SHP77 (cell line): ENCODE measurements at places on chromosomes 7 and 10.

- peak; percentile 53 for DNase-seq
Measured at GRCh38 chr10:99560277-99561126, 27.8 kb downstream of the NKX2-3 start.

- no peak for DNase-seq
Measured at GRCh38 chr10:89281606-89282395, 20.0 kb upstream of the IFIT2 start.

GRCh38 chr10:16828114-16828568 is 10.9 kb upstream of the RSU1 start:
- peak; percentile 78 for DNase-seq

GRCh38 chr7:131908714-131909113 is 352.3 kb upstream of the PODXL start:
- DNase-seq = no peak

- no peak for DNase-seq
Measured at GRCh38 chr7:226281-226895, 34.0 kb downstream of the FAM20C start.

DNA sequence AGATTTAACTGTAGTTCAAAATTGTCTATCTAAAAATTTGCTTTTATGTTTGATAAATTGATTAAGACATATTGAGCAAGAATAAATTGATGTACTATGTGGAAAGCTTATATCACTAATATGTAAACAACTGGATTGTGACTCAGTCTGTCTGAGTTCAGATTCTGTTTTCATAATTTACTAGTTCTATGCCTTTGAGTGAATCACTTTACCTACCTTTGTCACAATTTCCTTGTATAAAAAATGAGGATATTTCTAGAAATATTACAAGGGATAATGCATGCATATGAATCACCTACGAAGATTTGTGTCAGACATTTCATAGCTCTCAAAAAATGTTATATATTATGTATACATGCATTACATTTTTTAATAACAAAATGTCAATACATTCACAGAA is 245.1 kb upstream of the ZWINT start:
- no peak for DNase-seq

DNA sequence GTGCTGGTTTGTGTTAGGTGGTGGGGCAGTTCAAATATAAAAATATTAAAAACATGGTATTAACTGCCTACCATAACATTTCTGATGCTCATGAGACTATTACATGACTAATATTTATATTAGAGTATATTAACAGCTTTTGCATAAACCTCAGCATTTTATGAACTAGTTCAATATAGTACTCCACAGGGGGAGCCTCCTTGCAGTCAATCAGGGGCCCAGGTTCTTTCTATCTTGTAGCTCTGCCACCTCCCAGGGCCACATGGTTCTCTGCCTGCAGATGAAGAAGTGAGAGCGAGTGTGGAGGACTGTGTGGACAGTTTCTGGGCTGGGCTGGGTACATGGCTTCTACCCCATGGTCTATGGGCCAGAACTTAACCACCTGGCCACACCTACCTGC is 159.5 kb downstream of the RPS24 start:
- no peak for DNase-seq

- no peak for DNase-seq
Measured at GRCh38 chr10:116947841-116948529, 57.0 kb downstream of the SHTN1 start.

- no peak for DNase-seq
Measured at GRCh38 chr7:112649560-112649959, 140.6 kb downstream of the TMEM168 start.

DNA sequence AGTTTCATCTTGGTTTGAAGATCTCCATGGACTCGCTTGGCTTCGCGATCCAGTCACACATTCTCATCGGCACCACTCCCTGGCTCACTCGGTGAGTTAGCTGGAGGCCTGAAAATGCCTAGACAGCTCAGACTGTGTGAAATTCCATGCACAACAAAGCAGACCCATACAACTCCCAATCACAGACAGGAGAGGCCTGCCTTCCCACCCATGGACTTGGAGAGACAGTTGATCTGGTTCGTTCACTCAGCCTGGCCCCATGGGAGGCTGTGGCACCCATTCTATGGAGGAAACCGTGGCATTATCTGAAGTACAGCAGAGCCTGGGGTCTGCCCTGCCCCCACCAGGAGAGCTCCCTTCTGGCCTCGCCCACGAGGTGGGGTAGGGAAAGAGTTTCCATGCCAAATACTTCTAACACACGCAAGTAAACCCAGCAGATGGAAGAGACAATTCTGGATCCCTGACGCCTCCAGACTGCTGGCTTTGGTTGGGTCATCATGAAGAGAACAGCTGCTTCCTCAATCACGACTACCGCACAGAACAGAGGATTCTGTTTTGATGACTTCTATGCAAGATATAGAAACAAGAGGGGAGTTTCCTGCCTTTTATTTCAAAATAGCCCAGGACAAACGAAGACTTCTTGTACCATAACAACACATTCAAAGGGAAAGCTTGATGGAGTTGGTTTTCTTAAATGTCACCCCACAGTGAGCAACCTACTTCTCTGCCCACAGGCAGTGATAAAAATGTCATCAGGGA is 15.9 kb downstream of the FAM53B start:
- no peak for DNase-seq

DNA sequence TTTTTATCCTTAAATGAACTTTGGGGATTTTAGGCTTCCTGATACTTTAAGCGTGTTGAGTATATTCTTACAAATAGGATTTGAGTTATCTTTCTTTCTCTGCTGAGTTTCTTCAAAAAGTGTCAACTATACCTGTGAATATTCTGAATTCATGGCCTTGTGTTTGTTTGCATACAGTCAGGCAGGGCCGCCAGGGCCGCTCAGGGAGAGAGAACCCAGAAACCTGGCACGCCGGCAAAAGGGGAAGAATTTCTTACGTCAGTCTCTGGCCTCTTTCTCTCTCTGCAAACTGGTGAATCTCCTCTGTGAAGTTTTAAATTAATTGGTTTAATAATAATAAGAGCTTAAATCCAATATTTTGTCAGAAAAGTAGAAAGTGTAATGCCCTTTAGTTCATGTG is 29.3 kb upstream of the BNIP3 start:
- DNase-seq = no peak

GRCh38 chr7:40566879-40567278 is 432.1 kb downstream of the SUGCT start:
- no peak for DNase-seq

DNA sequence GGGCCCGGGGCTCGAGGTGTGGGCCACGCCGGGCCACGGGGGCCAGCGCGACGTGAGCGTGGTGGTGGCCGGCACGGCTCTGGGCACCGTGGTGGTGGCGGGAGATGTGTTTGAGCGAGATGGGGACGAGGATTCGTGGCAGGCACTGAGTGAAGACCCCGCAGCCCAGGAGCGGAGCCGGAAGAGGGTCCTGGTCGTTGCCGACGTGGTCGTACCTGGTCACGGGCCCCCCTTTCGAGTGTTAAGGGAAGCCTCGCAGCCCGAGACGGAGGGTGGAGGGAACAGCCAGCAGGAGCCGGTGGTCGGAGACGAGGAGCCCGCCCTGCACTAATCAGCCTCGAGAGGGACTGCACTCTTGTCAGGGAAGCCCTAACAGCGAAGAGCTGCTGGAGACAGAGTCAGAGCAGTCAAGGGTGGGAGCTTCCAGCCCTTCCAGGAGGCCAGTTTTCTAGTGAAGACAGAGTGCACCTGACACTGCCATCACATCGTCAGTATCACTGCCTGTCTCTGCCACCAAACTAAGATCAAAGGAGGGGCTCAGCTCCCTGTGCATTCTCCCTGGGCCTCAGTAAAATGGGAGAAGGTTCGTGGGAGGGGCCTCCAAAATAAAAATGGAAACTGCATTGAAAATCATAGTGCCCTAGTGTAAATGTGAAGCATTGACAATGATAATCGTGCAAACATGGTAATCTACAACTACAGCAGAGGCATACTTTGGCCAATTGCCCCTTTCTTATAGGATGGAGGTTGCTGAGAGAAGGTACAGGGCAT is 1.3 kb downstream of the MBLAC1 start:
- peak; percentile 7 for DNase-seq

DNA sequence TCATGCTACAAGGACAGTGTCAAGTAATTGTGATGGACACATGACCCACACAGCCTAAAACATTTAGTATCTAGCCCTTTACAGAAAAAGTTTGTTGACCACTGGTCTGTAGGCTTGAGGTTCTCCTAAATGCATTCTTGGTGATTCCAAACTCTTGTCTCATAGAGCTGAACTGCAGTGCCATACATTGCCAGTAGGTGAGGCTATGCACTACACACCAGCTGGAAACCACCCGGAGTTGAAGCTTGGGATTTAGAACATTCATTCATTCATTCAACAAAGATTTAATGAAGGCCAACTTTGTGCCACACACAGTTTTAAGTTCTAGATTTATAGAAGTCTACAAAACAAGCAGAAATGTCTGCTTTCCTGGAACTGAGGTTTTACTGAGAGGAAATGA is 77.3 kb upstream of the TCF7L2 start:
- DNase-seq = no peak

DNA sequence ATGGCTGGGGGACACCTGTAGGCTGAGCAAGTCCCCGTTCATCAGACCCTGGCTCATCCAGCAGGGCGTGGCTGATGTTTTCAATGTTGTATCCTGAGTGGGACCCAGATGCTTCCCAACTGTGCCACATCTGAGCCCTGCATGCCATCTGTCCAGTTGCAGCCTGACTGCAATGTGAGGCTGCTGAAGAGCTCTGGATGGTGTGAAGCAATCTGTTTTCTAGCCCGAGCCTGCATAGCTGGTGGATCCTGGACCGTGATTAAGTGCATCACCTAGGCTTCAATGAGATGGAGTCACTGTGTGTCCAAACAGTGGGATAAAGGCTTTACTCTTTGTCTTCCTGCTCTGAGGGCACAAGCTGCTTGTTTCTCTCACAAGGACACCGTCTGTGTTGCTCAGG is 99.8 kb downstream of the TCF7L2 start:
- no peak for DNase-seq

DNA sequence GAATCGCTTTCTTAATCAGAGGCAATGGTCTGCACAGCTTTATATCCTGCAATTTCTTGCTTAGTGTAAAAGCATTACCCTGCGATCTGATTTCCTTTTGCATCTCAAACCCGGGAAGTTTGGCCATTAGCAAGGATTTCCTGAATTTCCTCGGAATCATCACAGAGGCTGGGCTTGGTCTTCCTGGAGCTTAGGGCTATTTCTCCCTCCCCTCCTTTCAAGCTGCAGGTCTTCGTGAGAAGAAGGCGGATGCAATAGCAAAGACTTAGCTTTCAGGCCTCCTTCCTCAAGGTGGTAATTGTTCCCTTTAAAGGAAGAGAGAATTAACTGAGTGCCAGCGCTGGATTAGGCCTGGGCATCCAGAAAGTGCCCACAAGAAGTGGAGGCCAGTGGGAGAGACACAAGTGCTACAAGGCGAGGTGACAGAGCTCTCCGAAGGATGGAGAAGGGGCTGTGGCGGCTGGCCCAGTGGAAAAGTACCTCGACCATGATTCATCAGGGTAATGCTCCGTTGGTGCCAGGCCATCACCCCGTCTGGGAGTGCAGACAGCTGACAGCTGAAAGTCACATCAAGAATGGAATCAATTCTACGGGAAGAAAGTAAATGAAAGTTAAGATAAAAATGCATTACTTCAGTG is 4.0 kb upstream of the ARMS2 start:
- DNase-seq = no peak

- DNase-seq = no peak
Measured at GRCh38 chr10:102342958-102343357, 52.5 kb upstream of the NFKB2 start.

DNA sequence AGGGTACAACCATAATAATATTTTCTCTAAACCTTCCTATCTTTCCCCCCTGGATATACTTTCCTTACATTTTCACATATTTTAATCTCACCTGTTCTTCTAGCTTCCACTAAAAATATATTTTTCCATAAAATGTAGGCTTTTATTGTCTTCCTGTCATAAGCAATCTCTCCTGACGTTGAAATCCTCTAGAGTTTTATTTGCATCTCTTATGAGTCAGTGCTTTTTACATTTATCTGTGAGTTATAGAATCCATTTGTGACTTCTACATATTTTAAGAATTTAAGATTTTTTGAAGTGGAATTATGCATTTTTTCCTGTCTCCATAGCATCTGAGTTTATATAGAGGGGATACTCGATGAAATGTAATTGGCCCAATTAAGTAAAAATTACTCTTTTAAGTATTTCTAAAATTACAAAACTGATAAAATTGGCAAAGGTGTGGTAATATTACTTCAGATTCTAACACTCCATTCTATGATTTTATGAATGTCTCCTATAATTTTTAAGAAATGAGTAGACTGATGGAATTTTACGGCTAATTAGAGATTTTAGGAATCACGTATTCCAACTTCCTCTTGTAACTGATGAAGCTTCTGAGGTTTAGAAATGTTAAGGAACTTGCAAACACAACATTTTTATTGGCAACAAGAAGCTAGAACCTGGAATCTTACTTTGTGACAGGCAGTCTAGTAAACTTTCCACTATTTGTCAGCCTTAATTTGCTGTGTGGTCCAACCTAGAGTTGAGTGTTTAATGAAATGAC is 422.9 kb upstream of the SEMA3A start:
- DNase-seq = no peak

GRCh38 chr7:137539111-137539715 is 195.7 kb upstream of the PTN start:
- no peak for DNase-seq

GRCh38 chr7:105887569-105888189 is 11.3 kb upstream of the ATXN7L1 start:
- no peak for DNase-seq

DNA sequence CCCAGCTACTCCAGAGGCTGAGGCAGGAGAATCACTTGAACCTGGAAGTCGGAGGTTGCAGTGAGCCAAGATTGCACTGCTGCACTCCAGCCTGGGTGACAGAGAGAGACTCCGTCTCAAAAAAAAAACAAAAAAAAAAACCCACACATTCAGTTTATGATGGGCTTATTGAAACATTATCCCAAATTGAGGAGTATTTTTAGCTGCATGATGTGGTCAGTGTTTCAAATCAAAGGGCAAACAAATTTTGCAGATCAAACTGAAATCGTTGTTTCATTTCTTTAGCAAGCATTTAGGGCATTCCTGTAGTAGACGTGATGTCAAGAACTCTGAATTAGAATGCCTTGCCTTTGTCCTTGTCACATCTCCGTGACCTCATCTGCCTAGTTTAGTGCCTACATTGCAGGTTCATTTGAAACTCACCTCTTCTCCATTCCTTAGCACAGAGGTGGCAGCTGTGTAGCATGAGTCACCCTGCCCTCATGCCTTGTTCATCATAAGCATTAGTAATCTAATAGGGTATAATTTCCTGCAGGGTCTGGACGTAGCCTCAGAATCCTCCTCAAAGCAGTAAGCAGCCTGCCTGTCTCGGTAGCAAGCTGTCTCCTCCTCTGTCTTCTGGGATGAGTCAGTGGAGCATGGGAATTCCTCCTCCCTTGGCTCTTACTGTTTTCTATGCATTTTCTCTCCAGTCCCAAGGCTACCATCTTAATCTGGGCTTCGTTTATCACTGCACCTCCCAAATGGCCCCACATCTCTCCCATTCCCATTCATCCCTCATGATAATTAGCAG is 73.8 kb downstream of the CUL1 start:
- no peak for DNase-seq

- no peak for DNase-seq
Measured at GRCh38 chr7:151301471-151302462, 39.8 kb upstream of the NUB1 start.

- DNase-seq = no peak
Measured at GRCh38 chr10:127534496-127534895, 14.6 kb upstream of the NPS start.

GRCh38 chr10:70093335-70093944 is 39.2 kb downstream of the AIFM2 start:
- DNase-seq = no peak
